NCI-H1417 (cell line): ENCODE measurements at places on chromosomes 2 and 18.

- DNase-seq: no peak
Measured at GRCh38 chr2:138210487-138210886, 246.2 kb downstream of the HNMT start.

DNA sequence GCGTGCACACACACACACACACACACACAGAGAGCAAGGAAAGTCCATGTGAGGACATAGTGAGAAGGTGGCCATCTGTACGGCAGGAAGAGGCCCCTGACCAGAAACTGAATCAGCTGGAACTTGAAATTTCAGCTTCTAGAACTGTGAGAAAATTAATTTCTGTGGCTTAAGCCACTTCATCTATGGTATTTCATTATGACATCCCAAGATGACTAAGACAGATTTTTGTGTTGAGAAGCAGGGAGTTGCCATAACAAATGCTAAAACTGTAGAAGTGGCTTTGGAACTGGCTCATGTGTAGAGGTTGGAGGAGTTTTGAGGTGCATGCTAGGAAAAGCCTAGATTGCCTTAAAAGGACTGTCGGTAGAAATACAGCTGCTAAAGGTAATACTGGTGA is 63.4 kb upstream of the ZBTB7C start:
- no peak for DNase-seq

DNA sequence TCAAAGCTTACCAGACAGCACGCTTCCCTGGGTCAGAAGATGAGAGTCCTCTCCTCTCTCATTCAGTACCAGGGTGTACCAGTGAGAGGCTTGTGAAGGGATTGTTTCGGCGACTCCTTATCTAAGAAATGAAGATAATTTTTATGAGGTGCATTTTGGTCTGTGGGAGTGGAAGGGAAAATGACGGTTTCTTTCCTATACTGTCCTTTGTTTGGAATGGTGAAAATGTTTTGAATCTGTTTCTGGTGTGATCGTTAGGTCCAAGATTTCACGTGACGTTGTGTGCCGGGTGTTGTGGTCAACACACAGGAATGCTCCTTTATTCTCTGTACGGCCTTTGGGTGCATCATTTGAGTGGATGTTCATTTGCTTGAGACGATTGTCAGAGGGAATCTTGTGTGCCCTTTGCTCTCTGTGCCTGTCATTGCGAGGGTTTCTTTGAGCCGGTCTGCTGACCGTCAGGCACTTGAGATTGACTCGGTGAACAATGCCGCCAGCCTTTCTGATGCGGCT is 183.5 kb downstream of the AGAP1 start:
- no peak for DNase-seq

GRCh38 chr2:33788044-33788443 is 188.9 kb upstream of the FAM98A start:
- DNase-seq: no peak

GRCh38 chr18:22101731-22102130 is 67.7 kb upstream of the GATA6 start:
- DNase-seq: no peak

- no peak for DNase-seq
Measured at GRCh38 chr2:144748443-144748842, 228.5 kb upstream of the ZEB2 start.

- DNase-seq: no peak
Measured at GRCh38 chr2:128520791-128521190, 202.1 kb upstream of the HS6ST1 start.

DNA sequence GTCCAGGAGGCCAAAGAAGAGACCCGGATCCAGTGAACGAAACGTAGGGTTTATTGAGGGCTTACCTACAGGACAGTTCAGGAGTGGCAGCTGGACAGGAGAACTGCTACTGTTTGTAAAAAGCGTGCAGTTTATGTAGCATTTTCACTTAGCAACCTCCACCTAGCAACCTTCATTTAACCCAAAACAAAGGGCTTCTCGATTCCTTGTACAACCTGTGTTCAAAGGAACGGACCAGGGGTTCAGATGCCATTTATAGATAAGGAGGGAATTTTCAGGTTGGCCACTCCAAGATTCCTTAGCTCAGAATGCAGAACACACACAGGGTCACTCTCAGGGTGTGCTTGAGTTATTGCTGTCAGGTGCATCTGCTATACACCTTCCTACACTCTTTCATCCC is 65.1 kb upstream of the YWHAQ start:
- DNase-seq: no peak

DNA sequence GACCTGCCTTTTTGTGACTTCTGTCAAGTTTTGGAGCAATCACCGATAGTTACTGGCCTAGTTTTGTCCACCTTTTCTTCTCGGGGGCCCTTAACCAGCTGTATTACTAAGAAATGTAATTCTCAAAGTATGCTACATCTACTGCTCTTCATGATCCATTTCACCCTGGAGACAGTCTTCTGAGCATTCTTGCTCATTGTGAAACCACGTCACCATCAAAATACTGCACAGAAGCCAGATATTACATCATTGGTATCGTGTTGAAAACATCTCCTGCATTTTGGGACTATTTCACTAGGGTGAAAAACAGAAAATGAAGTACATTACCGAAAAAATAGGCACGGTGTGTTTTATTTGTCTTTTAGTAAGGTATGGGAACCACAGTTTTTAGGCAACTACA is 11.7 kb downstream of the LYPD6B start:
- DNase-seq: no peak

GRCh38 chr2:112074506-112074905 is 19.4 kb downstream of the TMEM87B start:
- no peak for DNase-seq

DNA sequence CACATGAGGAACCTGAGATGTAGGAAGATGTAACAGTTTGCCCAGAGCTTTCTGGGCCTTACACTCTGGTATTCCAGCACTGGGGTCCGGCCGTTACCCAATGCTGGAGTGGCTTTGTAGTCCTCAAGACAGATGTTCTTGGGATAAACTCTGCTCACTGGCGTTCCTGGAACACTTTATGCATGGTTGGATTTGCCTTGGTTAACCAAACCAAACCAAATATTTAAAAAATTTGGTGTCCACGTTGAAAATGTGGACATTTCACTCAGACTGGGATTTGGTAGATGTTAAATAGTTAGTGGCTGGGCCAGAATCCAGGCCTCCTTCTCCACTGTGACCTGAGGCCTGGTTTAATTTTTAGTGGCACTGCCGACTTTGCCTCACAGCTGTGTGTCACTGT is 81.5 kb downstream of the ACOXL start:
- no peak for DNase-seq

DNA sequence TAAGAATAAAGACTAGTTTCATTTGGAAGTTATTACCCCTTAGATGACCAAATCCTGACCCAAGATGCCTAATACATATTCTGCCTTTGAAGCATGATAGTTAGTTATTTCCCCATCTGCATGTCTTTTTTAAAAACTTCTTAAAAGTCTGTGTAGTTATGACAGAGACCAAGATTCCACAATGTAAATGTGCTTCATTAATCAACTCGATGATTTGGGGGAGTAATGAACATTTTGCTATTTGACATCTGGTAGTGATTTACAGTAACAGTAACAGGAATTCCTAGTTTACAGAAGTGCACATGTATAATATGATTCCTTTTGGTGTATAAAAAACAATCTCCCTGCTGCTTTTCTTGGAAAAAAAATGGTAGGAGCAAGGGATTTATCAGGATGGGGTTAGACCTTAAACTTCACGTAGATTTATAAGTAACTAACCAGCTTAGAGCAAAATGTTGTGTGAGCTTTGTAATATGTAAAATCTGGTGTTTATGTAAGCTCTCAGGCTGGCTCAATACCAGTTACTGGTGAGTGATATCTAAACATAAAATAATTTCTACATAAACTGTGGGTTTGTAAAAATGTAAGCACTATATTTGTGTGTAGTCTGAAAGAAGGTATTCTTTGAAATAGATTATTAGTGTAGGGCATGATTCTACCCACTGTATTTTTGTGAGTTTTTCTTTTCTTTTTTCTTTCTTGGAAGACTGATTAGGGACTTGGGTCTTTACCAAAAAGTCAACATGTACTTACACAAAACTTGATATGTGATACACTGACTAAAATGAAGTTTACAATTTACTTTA is 641.6 kb downstream of the EPHA4 start:
- no peak for DNase-seq

DNA sequence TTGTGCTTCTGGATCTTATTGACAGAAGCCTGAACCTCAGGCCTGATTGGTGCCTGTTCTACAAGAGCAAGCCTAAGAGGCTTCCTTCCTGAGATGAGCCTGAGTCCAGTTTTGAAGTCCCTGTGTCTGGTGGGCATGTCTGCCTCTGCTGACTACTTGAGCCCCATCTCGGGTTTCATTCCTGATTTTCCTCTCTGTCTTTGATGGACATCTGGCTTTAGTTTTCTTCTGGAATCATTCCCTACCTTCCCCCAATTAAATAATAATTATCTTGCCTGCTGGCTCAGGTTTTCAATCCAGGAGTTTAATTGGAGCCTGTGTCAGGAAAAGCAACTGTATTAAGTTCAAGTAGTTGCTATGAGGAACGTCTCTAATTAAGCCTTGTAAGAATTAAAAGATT is 135.5 kb upstream of the MC4R start:
- peak; percentile 78 for DNase-seq
